ENCODE measurements at places on chromosomes 11 and 22. TPM values are rescaled to one million over a fixed set of nuclear protein-coding genes. Genes with fewer than 3 reads are reported as not detected.

LMO1 gene
- 0.34 TPM for total RNA-seq

TMEM126A gene
- total RNA-seq, result 17.1 TPM

DNA sequence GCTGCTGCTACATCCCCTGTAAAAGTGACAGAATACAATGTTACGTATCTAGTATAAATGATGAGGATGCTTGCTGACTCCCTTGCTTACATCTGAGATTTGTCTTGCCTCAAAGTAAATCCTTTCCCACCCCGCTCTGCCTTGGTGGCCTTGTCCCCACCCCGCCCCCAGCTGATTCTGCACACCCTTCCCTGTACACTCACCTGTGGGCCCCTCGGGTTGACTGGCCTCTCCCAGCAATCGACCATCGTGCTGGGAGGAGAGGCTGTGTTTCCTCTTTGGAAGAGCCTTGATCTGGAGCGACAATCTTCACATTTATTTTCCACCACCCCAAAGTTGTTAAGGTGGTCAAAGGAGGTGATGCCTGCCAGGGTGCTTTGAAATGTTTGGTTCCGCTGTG is 249.4 kb downstream of the TBC1D22A start:
- H3K27ac ChIP-seq, result no peak overlapping the region
- no peak overlapping the region for H3K4me3 ChIP-seq
- H3K27me3 ChIP-seq, result no peaks in the 10 kb centered on the region
- H3K4me1 ChIP-seq, result peaks cover 9% of the 10 kb centered on the region
- H3K36me3 ChIP-seq, result peaks cover 7% of the 10 kb centered on the region
- DNase-seq, result no peak

GRCh38 chr22:21931056-21931455 is 21.6 kb downstream of the PPM1F start:
- no peaks in the 10 kb centered on the region for H3K4me1 ChIP-seq
- H3K27ac ChIP-seq, result no peak overlapping the region
- H3K27me3 ChIP-seq, result no peaks in the 10 kb centered on the region
- no peak overlapping the region for H3K4me3 ChIP-seq
- H3K36me3 ChIP-seq, result peaks cover 20% of the 10 kb centered on the region
